ENCODE measurements at places on chromosomes 4 and X.

DNA sequence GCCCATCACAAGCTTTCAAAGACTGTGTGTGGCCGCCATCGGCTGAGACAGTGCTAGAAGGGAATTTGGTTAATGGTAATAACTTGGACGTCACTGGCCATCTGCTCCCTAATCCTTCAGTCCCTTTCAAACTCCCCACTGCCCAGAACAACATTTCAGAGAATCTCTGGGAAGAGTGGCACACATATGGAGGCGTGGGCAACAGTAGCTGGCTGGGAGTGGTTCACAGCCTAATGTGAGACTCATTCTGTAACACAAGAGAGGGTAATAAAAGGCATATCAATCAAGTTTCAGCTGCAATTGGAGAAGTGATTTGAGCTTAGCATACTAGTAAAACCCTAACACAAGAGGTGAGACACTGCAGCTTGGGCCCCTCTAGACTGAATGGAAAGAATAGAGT, 15.4 kb downstream of the SMIM10 start:
- no peak for DNase-seq

DNA sequence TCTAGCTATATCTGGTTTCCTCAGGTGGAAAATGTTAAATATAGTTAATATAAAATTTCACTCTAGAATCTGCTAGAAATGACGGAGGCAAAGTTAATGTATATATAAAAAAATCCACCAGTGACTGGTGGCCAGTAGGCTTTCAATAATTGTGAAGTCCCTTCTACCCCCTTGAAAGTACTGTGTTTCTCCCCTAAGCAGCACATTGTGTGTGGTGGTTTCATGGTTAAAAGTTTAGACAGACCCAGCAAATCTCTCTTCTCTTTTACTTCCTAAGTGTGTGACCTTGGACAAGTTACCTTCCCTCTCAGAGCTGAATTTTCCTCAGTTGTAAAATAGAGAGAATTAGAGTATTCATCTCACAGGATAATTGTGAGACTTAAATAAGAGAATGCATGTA, 600 bp upstream of the HEPH start:
- DNase-seq, result no peak

DNA sequence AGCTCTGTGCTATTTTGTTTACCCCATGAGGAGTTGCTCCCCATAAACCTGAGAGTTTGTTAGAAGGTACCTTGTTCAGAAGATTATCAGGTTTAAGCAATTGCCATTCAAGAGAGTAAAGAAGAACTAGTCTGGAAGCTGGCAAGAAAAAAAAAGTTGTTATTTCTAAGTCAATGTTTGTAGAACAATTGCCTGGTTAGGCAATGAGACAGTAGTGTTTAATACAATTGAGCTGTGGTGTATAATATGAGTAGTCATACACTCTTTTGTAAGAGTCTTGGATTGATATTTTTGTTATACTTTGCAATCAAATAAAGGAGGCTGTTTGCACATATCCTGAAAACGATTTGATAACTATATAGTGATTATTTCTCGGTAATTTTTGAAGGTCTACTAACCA, 44.7 kb downstream of the GALNT7 start:
- no peak for DNase-seq

- DNase-seq, result no peak
These were observed 35.0 kb upstream of the GK start for GRCh38 chrX:30618160-30618765.
